ENCODE measurements at places on chromosomes 12 and 14.

- no peak for DNase-seq
- no peaks in the 10 kb centered on the region for H3K27me3 ChIP-seq
- H3K36me3 ChIP-seq = peaks cover 3% of the 10 kb centered on the region
- no peak overlapping the region for H3K4me3 ChIP-seq
- H3K4me1 ChIP-seq = peaks cover 2% of the 10 kb centered on the region
Measured at GRCh38 chr14:67285876-67286452, 44.7 kb downstream of the PALS1 start.

- no peaks in the 10 kb centered on the region for H3K27me3 ChIP-seq
- no peak overlapping the region for H3K27ac ChIP-seq
- DNase-seq = no peak
- H3K4me1 ChIP-seq = peaks cover 11% of the 10 kb centered on the region
Measured at GRCh38 chr14:77311217-77311616, 9.5 kb downstream of the POMT2 start.

GRCh38 chr14:80403036-80403435 is 191.7 kb upstream of the DIO2 start:
- H3K4me1 ChIP-seq = no peaks in the 10 kb centered on the region
- H3K36me3 ChIP-seq = no peaks in the 10 kb centered on the region
- DNase-seq = no peak
- no peak overlapping the region for H3K27ac ChIP-seq
- H3K27me3 ChIP-seq = no peaks in the 10 kb centered on the region

- peaks cover 27% of the 10 kb centered on the region for H3K4me1 ChIP-seq
- DNase-seq = no peak
- H3K27me3 ChIP-seq = no peaks in the 10 kb centered on the region
- H3K27ac ChIP-seq = no peak overlapping the region
Measured at GRCh38 chr12:50287271-50287670, 4.0 kb upstream of the LIMA1 start.

DNA sequence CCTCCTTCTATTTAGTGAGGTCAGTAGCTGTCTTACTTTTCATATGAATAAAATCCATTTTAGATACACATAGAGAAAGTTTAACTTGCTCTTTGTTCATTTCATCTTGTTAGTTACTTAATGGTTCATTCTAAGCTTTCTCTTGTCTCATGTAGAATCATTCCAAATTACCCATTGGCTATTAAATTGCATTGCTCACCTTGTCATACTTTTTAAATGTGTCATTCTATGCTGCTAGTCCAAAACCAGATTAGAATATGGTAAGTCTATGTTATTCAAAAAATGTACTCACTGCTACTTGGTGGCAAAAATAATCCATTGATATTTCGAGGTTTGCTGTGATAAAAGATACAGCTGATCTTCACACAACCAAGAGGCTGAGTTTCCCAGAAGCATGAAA is 3.0 kb downstream of the C12orf50 start:
- no peak for DNase-seq
- H3K27me3 ChIP-seq = no peaks in the 10 kb centered on the region
- no peak overlapping the region for H3K4me3 ChIP-seq
- no peak overlapping the region for H3K27ac ChIP-seq

GRCh38 chr12:79517363-79517762 is 173.4 kb downstream of the PAWR start:
- DNase-seq = no peak
- no peak overlapping the region for H3K4me3 ChIP-seq
- H3K4me1 ChIP-seq = no peaks in the 10 kb centered on the region
